ENCODE measurements at places on chromosomes 4 and X. TPM values are rescaled to one million over a fixed set of nuclear protein-coding genes. Genes with fewer than 3 reads are reported as not detected.
A peak's percentile ranks its signal among the peaks of the same experiment; 100 is the strongest.

DNA sequence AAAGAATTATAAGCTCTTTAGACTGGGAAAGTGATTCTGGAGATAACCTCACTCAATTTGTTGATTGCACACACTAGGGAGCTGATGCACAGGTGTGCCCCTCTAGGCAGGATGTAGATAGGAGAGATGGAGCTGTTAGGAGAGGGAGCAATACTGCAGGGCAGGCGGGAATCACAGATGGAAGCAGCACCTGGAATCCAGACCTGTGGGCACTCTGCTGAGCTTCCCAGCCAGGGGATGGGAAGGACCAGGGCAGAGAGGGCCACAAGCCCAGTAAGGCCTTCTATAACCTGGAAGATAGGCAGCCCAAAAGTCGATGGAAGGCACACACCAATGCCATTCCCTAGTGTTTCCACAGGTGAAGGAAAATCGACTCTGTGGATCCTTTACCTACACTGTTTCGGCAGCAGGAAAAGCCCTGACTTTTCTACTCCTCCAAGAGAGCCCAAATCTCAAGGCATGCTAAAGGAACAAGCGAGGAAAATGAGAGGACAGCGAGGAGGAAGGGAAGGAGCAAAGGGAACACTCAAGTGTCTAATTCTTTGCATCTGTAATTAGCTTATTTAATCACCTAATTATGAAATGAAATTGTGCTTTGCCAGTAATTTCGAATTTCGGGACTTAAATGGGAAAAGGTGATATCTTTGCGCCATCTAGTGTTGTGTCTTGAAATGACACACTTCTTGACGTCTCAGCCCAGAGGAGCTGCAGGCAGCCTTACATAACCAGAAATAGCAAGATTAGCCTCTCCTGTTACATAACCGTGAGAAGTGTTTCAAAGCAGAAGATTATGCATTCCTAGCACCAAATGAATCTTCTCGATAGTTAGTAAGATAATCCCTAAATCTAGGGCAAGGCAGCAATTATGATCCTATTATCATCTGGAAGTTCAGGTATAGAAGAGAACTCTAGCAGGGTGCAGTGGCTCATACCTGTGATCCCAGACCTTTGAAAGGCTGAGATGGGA, 31.0 kb upstream of the TLR3 start:
- DNase-seq, result peak; percentile 54

Gene NRK
- 18.3 TPM for total RNA-seq

Gene ZCCHC18
- total RNA-seq, result 2.1 TPM

GRCh38 chr4:154014407-154015321, 225.8 kb upstream of the SFRP2 start:
- DNase-seq, result no peak

Gene CFAP99
- total RNA-seq, result not detected

- DNase-seq, result no peak
Observed at GRCh38 chrX:19678941-19679340, 163.6 kb upstream of the MAP3K15 start.

DNA sequence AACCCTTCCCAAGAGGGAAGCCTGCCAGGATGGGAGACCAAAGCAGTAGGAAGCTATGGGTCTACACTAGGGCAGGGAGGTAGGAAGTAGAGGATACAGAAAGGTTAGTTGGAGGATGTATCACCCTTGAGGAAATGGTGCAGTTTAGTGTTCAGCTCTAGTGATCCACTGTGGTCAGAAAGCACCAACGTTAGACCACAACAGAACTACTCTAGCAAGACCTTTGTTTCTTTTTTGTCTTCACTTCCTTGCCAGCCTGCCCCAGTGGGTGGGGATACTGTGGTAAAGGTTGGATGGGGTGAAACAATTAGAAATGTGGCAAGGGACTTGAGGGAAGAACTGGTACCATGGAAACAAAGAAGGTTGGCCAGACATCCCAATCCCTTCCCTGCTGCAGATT, 83.3 kb downstream of the DDIT4L start:
- DNase-seq, result no peak

Gene H2BW1
- total RNA-seq, result not detected

Gene FHIP1A
- total RNA-seq, result 4.1 TPM

Gene APBB2
- total RNA-seq, result 173 TPM

- DNase-seq, result no peak
Observed at GRCh38 chrX:47797084-47797483, 39.6 kb upstream of the ZNF81 start.

- DNase-seq, result peak; percentile 5
Observed at GRCh38 chrX:110853610-110854009, 58.0 kb upstream of the CHRDL1 start.

- DNase-seq, result no peak
Observed at GRCh38 chrX:34927866-34928265, 14.7 kb upstream of the FAM47B start.

Gene MSX1
- total RNA-seq, result 0.87 TPM

GRCh38 chr4:187883836-187884475, 111.6 kb upstream of the ZFP42 start:
- no peak for DNase-seq

Gene CDKL2
- total RNA-seq, result 4.7 TPM

Gene ARSD
- 9.2 TPM for total RNA-seq

Gene CCNA2
- 6.2 TPM for total RNA-seq

Gene STK32B
- total RNA-seq, result 2.9 TPM

GRCh38 chrX:121254336-121254735, 206.9 kb downstream of the GLUD2 start:
- no peak for DNase-seq

- no peak for DNase-seq
Observed at GRCh38 chrX:148915474-148915873, 415.1 kb downstream of the AFF2 start.

- no peak for DNase-seq
Observed at GRCh38 chr4:130131536-130131935, 1035.6 kb downstream of the C4orf33 start.

DNA sequence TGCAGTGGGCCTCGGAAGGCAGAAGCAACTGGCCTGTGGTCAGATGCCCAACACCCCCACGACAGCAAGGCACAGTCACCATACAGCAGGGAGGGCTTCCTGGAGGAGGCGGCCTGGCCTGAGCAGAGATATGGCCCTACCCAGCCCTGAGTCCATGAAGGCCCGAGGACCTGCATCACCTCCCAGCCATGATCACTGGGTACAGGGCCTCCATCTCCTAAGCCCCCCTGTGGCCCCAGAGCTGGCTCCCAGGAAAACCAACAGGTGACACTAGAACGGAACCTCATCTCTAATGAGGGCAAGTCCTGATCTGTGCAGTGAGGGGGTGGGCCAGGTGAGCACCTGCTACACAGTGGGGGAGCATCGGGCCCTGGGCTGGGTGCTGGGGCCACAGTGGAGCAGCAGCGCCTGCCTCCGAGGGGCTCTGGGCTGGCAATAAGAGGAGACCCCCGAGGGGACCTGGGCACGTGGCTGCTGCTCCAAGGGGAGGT, 26.2 kb upstream of the MXD4 start:
- DNase-seq, result no peak

DNA sequence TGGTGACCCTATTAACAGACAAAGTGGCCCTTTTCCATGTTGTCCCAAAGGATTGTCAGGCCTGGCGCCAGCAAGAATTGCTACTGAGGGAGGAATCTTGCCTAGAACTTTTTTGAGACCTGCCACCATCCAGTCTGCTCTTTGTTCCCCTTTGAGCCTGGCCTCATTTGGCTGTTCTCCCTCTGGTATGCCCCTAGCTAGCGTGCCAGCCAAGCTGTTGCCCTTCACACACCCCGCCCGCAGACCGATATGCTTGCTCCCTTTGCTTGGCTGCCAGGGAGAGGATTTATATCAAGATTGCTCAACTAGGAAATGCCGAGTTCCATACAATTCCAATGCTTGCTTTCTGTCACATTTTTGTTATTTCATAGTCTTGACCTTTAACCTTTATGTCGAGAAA, 24.4 kb downstream of the IGSF1 start:
- no peak for DNase-seq

- DNase-seq, result no peak
Observed at GRCh38 chr4:133465022-133465421, 315.9 kb downstream of the PCDH10 start.

DNA sequence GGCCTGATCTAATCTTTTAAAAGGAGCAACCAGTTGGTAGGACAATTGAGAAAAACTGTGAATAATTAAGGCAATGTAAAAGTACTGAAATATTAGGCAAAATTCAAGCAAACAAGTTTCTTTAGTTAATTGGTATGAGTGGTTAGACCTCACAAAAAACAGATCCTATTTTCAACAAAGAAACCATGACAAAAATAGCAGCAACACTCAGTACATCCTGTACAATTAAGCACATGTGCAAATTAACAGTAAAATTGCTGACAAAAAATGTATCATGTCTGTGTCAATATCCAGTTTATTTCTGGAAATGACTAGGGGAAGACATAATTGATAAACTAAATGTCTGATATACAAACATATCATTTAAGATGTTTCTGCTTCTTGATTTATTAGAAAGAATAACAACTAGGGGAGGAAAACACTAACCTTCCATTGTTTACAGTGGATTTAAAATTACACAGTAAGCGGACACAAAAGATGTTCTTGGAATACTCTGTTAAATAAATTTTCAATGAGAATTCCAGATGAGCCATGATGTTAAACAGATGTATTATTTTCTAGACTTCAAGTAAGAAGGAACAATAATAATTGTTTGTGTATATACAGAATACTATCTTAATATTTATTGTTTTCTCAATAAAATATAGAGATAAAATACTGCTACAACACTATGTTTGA, 638.9 kb downstream of the SPRY1 start:
- no peak for DNase-seq

DNA sequence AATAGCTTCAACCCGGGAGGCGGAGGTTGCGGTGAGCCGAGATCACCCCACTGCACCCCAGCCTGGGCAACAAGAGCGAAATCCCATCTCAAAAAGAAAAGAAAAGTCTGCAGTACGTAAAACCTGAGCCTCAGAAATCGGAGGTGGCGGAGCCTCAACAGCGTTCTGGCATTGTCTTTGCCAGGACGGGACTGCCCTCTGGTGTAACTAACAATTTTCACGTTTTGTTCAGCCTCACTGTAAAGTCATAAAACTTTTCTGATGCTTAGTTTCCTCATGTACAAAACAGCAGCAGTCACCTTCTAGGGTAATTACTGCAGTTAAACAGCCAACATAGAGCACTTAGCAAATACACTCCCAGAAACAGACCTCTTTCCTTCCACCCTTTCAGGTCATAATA, 121.7 kb downstream of the RBM47 start:
- DNase-seq, result no peak

- DNase-seq, result no peak
Observed at GRCh38 chrX:104795804-104796203, 229.8 kb downstream of the IL1RAPL2 start.

Gene ARX
- total RNA-seq, result not detected

- DNase-seq, result peak; percentile 98
Observed at GRCh38 chr4:113446019-113446418, 315.5 kb downstream of the CAMK2D start.

DNA sequence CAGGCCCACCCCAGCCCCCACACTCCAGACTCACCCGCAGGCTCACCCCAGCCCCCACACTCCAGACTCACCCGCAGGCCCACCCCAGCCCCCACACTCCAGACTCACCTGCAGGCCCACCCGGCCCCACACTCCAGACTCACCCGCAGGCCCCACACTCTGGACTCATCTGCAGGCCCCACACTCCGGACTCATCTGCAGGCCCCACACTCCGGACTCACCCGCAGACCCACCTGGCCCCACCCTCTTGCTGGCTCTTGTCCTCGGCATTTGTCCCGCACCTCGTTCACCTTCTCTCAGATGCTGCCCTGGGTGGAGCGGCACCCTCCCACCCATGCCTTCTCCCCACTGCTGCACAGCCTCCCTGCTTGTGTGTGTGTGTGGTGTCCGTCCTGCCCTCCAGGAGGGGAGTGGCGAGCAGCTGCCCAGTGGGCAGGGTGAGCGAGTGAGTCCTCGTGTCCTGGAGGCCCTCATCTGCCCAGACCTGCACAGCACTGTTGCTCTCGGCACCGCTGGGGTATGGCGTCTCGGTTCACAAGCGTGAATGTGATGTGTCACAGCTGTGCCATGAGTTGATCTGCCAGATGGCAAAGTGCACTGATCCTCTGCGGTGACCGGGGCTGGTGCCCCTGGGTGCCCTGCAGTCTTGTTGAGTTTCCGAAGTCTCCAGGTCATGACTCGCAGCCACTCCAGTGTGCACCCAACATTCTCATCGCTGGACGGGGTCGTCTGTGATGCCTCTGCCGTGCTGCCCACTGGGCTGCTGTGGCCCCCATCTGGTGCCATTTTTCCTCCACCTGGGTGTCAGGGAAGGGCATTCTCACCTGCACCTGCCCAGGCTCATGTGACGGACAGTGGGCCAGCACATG, 27.7 kb downstream of the MAEA start:
- no peak for DNase-seq

DNA sequence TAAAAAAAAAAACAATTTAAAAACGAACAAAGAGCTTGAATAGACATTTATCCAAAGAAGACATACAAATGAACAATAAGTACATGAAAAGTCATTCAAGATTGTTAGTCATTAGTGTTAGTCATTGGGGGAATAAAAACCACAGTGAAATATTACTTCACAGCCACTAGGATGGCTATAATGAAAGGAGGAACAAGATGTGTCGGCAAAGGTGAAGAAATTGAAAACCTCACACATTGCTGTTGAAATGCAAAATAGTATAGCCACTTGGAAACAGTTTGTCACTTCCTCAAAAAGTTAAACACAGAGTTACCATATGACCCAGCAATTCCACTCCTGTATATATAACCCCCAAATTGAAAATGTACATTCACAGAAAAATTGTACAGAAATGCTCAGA, 45.2 kb upstream of the SLC39A8 start:
- peak; percentile 74 for DNase-seq

- DNase-seq, result peak; percentile 39
Observed at GRCh38 chrX:45758738-45759397, 558.2 kb upstream of the DIPK2B start.

Gene MGARP
- 0.45 TPM for total RNA-seq

GRCh38 chr4:24751926-24752539, 43.3 kb upstream of the SOD3 start:
- DNase-seq, result no peak

Gene FAM241A
- 1.5 TPM for total RNA-seq

DNA sequence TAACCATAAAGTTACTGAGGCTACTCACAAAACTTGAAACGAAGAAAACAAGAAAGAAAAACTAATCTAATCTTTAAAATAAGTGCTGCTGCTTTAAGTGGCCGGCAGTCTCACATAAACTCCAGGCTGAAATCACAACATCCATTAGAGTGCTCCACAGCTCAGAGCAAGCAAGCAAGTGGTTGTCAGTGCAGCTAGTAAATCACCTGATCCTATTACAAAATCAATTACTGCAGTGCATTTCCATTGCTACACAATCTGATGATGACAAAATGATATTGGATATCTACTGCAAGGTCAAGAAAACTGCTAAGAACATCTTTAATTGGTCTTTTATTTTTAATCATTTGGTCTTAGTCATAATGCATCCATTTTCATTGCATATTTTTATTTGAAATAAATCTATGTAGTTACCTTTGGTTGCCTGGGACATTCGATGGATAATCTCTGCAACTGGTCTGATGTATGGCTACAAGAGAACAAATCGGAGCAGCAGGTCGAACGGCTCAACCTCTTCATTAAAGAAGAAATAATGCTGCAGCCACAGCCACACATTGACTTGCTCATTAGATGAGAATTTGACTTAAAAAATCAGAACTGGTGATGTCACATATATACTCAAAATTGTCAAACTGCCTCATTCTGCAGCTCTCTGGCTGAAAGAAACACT, 87.7 kb downstream of the FBXW7 start:
- no peak for DNase-seq

Gene CXCL6
- 18.5 TPM for total RNA-seq

- no peak for DNase-seq
Observed at GRCh38 chr4:45119376-45119775, 393.0 kb upstream of the GNPDA2 start.
